ENCODE measurements at places on chromosomes 1 and 21.

GRCh38 chr21:35026617-35027562, 22.2 kb downstream of the RUNX1 start:
- peak; percentile 98 for DNase-seq

DNA sequence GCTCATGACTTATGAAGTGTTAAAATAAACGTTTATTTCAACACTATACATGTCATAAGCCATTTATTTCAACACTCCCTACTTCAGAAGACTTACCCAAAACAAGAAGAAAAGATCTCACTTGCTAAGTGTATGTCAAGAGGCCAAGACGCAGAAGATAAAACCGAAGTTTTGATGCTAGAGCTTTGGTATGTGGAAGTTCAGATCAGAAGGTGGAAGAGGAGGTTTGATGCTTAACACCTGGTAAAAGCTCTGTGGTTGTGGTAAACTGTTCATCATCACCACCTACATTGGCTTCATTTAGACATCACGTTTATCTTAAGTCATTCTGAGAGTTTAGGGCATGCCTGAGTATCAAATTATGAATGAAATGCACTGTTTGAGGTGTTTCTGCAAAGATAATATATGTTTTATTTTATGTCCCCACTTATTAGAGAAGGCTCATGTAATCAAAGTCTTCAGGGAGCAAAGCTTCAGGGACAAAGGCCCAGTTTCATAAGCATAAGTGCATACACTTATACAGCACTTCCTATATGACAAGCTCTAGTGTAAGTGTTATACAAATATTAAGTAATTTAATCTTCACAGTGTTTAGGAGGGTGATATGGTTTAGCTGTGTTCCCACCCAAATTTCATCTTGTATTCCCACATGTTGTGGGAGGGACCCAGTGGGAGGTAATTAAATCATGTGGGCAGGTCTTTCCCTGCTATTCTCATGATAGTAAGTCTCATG, 533.3 kb downstream of the PTBP2 start:
- no peak for DNase-seq

GRCh38 chr1:67847466-67847865, 14.2 kb upstream of the GNG12 start:
- DNase-seq: no peak

GRCh38 chr1:56333461-56333860, 245.9 kb downstream of the PLPP3 start:
- DNase-seq: no peak

DNA sequence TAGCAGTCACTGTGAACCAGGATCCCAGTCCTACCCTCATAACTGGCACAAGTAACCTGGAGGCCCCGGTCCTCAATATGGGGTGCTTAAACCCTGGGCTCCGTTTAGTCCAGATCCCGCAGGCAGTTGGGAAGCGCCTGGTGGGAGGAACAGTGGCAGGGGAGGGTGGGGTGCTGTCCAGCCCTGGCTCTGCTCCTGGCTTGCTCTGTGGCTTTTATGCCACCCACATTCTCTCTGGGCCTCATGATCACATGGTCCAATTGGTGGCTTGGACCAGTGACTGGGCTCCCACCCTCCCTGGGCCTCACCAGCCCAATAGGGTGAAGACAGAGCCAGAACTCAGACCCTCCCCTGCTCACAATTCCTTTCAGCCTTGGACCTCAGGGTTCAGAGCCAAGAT, 2.9 kb downstream of the CD164L2 start:
- DNase-seq: no peak

- DNase-seq: no peak
Observed at GRCh38 chr1:231106347-231106746, 55.5 kb upstream of the TRIM67 start.

- no peak for DNase-seq
Observed at GRCh38 chr1:209720326-209720725, 15.7 kb downstream of the HSD11B1 start.

- no peak for DNase-seq
Observed at GRCh38 chr1:181784039-181784683, 277.4 kb downstream of the ZNF648 start.

DNA sequence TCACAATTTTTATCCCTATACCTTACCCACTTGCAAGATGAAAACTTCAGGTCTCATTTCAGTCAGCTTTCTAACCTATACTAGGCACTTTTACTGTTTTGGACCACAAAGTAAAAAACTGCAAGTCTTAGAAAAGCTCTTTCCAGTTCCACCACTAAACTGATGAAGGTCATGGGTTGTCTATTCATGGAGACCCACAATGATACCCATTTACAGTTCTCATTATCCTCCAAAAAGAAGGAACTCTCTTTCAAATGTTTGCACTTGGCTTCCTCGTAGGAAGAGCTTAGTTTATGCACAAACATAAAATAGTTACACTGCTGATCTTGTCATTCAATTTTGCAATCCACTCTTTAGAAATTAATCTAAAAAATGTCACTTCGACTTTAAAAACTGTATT, 9.3 kb downstream of the ZNF281 start:
- no peak for DNase-seq

GRCh38 chr21:28336314-28336713, 656.4 kb downstream of the LTN1 start:
- peak; percentile 48 for DNase-seq

DNA sequence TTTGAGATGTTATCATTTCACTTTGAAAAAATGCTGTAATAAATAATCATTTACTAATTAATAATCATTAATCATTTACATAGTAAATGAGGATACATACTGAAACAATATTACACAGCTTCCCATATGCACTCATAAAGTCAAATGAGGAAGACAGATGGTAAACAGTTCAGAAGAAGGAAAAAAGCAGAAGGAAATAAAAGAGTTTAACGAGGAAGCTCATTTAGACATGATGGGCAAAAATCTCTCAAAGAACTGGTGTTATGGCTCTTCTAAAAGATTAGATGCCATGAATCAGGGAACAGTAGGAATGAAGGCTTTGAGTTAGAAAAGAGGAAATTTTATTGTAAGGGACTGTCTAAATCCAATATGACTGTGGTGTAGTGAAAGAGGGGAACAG, 347.6 kb downstream of the PTPRC start:
- no peak for DNase-seq

DNA sequence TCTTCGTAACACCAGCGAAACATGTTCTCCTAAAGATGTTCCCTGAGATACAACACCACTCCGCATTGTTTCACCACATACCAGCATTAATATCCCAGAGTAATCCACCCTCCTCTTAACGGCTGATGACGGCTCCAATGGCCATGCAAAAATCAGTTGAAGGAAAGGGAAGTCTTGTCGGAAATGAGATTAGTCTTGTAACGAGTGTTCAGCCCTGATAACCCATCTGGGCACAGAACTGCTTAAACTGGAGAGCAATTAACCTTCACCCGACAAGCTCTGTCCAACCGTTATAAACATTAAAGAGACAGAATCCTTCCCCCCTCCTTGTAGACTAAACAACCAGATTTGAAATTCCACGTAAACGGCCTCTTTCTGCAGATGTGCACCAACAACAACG, 21.9 kb downstream of the ERG start:
- DNase-seq: no peak

GRCh38 chr1:12177156-12177998, 10.6 kb downstream of the TNFRSF1B start:
- DNase-seq: no peak

DNA sequence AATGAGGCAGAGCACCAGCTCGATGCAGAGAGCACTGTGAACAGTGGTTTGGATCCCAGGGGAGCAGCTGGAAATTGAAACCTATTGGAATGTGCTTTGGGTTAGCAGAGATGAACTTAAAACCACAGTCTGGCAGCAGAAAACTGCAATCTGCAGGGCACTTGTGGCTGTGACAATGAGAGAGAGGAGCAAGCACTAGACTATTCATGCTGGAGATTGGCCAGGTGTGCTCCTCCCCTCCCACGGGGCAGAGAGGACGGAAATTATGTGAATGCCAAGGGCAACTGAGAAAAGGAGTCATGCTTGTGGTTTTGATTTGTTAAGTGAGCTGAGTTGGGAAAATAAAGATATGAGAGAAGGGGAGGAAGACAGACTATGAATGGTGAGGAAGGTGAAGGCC, 38.1 kb downstream of the HSD3B2 start:
- peak; percentile 25 for DNase-seq

DNA sequence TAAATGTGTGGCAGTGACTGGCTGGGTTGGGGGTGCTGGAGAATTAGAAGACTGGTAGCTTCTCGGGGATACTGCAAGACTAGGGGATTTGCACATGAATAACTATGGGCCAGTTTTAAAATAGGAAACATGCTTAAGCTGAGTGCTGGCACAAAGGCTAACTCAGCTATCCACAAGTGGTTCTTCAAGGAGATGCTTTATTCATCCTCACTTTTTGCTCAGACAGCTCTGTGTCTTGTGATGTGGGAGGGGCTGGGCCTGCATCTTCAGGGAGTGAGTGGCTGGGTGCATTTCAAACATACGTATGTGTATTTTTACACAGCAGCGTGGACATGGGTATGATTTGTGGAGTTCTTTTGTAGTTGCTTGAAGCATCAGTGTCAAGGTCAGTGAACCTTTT, 2.3 kb downstream of the COQ8A start:
- DNase-seq: no peak

- no peak for DNase-seq
Observed at GRCh38 chr1:221419513-221420095, 322.3 kb downstream of the DUSP10 start.

- no peak for DNase-seq
Observed at GRCh38 chr1:99018313-99018712, 13.7 kb upstream of the PLPPR5 start.

DNA sequence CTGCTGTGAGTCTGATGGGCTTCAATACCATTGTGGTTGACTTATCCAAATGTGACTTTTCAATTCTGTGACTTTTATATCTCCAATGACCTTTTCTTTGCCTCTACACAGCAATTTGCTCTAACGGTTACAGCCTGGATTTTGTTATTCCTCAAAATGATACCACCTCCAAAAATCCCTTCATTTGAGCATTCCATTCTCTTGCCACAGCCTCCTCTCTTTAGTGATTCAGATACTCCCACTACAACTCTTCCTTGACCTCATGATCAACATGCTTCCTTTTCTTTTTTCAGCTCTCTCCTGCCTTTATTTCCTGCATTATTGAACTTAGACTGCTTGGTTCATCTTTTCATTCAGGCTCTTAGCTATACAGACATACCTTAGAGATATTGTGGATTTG, 16.6 kb upstream of the IL19 start:
- DNase-seq: no peak

DNA sequence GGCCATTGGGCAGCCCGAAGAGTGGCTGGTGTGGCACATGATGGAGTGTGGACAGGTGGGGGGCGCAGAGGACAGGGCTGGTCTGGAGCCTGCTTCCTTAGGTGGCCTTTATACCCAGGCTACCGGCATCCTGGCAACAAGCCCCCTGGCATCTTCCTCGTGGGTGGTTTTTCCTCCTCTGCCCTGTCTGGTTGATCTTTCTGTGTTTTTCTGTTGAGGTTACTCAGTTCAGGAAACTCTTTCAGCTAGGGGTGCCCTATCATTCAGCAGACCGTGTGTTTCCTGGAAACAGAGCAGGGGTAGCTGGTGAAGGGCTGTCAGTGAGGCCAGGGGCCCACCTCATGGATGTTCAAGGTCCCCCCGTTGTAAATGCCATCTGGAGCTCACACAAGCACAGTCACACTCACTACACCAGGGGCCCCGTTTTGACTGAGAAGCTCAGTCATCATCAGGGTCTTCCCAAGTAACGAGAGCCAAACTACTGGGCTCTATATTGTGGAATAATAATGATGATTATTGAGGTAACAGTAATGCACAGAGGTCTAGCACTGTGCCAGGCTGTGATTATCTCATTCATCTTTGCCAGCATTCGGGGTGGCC, at the start of gene KRTAP12-4:
Gene KRTAP12-4, minus strand, starts transcription at position 84 of the 600 bp plus-strand sequence. Its CDS starts 45 bp downstream, at position 39.
- no peak for DNase-seq

DNA sequence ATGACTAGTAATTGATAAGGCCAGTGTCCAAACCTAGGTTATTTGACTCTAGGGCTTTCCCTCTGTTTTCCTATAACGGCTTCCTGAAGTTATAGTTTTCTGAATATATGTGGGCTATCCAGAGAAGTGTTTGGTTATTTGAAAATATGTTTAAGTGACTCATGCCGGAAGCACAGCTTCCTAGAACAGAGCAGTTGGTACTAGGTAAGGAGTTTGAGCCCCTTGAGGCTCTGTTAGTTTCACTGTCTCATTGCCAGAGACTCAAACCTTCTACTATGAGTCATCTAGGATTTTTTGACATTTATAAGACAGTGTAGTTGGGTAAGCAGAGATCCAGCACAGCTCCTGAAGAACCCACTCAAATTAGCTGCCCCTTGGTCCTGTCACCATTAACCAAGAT, 27.1 kb upstream of the LEPR start:
- DNase-seq: no peak

DNA sequence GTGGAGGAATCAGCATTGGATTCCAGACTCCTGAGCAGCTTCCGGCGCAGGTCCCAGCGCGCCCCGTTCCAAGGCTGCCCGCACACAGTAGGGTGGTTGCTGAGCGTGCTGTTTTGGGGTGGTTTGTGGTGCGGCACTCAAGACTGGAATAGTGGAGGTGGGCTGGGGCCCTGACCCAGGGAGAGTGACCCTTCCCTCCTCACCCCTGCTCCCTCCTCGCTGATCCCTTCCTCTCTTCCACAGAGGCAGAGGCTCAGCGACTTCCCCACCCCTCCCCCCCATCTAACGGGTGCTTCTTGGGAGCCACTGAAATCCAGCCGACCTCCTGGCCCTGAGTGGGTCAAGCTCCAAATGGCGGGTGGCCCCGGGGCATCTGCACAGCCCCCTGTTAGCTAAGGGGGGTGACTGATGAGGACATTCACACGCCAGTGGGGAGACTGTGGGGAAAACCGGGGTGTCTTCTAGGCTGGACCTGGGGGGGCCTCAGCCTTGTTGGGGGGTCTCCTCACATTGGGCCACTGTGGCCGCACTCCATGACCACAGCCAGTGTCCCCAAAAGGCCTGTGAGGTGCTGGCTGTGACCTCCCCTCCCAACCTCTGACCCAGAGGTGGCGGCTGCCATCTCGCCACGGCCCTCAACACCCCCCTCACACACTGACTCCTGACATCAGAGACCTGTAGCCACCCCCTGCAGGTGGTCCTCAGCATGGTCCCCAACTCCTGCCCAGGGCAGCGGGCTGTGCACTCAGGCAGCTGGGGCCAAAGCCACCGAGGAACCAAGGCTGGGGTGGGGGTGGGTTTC, 3.9 kb upstream of the HES4 start:
- DNase-seq: no peak

GRCh38 chr21:35408401-35408800, 359.3 kb upstream of the RUNX1 start:
- DNase-seq: no peak

DNA sequence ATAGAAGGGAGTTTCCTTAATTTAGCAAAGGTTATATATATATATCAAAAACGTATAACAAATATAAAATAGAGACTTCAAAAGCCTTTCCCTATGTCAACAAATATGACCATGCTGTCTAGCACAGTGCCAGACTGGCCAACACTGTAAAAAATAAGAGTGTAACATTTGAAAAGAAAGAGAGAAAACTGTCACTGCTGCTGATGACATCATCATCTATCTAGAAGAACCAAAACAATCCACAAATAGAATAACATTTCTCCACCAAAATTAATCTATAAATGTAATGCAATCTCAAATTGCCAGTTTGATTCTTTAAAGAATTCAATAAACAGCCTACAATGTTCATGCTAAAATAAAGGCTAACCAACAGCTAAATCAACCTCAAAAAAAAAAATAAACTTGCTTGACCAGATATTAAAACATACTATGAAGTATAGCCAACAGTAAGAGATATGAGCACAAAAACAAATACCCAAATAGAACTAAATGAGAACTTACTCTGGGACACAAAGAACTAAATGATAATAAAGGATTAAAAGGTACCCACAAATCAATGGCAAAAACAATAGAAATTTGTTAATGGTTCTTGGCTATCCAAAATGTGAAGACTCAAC, 50.2 kb downstream of the ENAH start:
- DNase-seq: no peak

GRCh38 chr1:215497528-215497927, 69.6 kb upstream of the KCTD3 start:
- DNase-seq: no peak

Data from MM.1S (cell line).